ENCODE measurements at places on chromosomes 5 and 9. TPM values are rescaled to one million over a fixed set of nuclear protein-coding genes. Genes with fewer than 3 reads are reported as not detected.

Gene KCNMB1
- total RNA-seq, result not detected

Gene FBN2
- total RNA-seq, result 49.0 TPM

Gene DRD1
- not detected for total RNA-seq

- DNase-seq, result no peak
Observed at GRCh38 chr5:129243039-129243438, 148.5 kb downstream of the ISOC1 start.

- DNase-seq, result peak; percentile 9
Observed at GRCh38 chr9:132237481-132237880, 75.6 kb downstream of the NTNG2 start.

GRCh38 chr5:171953860-171954701 lies 52.4 kb downstream of the FBXW11 start:
- peak; percentile 83 for DNase-seq
